ENCODE measurements at places on chromosomes 2 and 18. TPM values are rescaled to one million over a fixed set of nuclear protein-coding genes. Genes with fewer than 3 reads are reported as not detected.

RAB27B gene
- total RNA-seq = 1.4 TPM

CCT4 gene
- total RNA-seq = 117 TPM

DNA sequence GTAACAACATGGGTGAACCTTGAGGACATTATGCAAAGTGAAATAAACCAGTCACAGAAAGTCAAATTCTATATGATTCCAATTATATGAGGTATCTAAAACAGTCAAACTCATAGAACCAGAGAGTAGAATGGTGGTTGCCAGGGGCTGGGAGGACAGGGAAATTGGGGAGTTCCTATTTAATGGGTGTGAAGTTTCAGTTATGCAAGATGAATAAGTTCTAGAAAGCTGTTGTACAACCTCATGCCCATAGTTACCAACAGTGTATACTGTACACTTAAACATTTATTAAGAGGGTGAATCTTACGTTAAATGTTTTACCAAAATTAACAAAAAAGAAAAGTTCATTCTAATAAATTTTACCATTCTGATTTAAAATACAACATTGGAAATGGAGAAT, 92.7 kb upstream of the WDSUB1 start:
- no peaks in the 10 kb centered on the region for H3K4me1 ChIP-seq
- no peak overlapping the region for H3K4me3 ChIP-seq
- no peaks in the 10 kb centered on the region for H3K27me3 ChIP-seq
- DNase-seq = no peak

LINC00305 gene
- total RNA-seq = not detected

GRCh38 chr2:17800693-17801458, 15.4 kb upstream of the MSGN1 start:
- no peak for DNase-seq
- peaks cover 33% of the 10 kb centered on the region for H3K27me3 ChIP-seq
- no peaks in the 10 kb centered on the region for H3K36me3 ChIP-seq

- DNase-seq = no peak
- no peaks in the 10 kb centered on the region for H3K27me3 ChIP-seq
- H3K36me3 ChIP-seq = peaks cover 19% of the 10 kb centered on the region
- no peak overlapping the region for H3K27ac ChIP-seq
- H3K4me1 ChIP-seq = peaks cover 58% of the 10 kb centered on the region
Measured at GRCh38 chr2:176821350-176821749, 391.2 kb upstream of the HNRNPA3 start.
